ENCODE measurements at places on chromosomes 4 and X.

GRCh38 chr4:43457866-43458265, 565.4 kb downstream of the GRXCR1 start:
- no peak for DNase-seq

DNA sequence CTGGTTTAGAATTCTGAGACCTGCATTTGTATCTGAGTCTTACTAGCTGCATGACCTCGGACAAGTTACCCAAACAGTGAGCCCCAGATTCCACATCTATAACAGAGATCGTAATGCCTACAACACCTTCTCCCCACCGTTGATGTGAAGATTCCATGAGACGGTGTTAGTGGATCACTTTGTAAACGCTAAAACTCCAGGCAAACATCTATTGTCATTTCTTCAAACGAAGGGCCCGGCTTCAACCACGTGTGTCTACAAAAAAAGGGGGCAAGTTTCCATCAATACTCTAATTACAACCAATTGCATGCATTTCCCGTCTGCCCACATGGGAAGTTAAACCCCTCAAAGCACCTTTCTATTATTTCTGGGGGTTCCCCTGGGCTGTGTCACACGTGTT, 99.1 kb upstream of the ENPP6 start:
- no peak for DNase-seq

GRCh38 chrX:132821974-132822633, 136.3 kb downstream of the HS6ST2 start:
- no peak for DNase-seq

DNA sequence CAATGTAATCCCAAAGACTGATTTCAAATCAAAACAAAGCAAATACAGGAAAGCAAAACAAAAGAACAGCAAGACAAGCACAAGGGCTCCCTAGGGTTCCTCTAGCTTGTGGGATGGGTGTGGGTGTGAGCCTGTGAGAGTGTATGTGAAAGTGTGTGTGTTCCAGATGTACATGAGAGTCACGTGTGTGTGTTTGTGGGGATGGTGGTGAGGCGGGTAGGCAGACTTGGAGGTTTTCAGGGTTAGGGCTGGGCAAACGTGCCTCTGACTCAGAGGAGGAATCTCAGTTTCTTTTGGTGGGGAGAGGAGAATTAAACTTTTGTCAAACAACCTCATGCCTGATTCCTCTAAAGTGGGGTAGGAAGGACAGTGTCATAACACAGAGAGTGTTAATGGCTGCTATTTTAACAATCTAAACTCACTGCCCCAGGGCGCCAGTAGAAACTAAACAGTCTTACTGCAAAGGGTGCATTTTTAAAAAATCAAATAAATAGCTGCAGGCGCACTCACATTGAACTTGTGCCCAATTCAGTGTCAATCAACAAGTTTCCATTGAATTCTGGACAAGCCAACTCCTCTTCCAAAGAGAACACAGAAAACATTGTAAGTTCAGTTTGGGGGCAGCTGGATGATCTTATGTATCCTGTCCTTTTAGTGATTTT, 51.8 kb downstream of the CHRDL1 start:
- DNase-seq: no peak

- no peak for DNase-seq
These were observed 608.6 kb downstream of the KLHL13 start for GRCh38 chrX:117508021-117508420.

DNA sequence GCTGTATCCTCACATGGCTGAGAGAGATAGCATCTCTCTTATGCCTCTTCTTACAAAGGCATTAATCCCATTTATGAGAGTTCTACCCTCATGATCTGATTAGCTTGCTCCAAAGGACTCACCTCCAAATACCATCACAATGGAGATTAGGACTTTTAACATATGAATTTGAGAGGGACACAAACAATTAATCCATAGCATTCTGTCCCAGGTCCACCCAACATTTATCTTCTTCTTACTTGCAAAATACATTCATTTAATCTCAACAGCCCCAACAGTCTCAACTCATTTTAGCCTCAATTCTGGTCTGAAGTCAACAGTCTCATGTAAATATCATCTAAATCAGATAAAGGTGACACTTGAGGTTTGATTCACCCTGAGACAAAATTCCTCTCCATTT, 555.4 kb downstream of the RAB28 start:
- DNase-seq: no peak

GRCh38 chr4:3605491-3605890, 73.3 kb upstream of the LRPAP1 start:
- DNase-seq: no peak

GRCh38 chrX:53544936-53545335, 110.8 kb upstream of the HSD17B10 start:
- no peak for DNase-seq

GRCh38 chr4:113758372-113758771, 3.2 kb downstream of the CAMK2D start:
- no peak for DNase-seq

DNA sequence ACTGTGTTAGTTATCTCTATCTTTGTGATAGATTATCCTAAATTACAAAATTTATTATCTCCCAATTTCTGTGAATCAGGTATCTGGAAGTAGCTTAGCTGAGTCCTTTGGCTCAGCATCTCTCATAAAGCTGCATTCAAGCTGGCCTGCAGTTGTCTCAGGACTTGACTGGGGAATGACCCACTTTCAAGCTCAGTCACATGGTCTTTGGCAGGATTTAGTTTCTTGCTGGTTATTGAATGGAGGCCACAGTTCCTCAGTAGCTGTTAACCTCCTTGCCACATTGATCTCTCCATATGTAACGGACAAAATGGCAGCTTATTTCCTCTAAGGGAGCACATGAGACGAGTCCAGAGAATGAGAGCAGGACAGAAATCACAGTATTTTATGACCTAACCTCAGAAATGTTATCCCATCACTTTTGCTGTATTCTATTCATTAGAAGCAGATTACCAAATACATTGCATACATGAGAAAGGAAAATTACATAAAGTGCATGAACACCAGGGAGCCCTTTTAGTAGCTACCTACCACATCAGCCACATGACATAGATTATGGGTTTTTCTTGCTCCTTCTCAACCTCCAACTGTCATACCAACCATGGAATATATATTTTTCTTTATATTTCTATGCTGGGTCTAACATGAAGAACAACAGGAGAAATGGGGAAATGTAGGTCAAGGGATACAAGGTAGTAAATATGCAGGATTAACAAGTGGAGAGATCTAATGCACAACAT, 730.1 kb downstream of the CCSER1 start:
- no peak for DNase-seq

DNA sequence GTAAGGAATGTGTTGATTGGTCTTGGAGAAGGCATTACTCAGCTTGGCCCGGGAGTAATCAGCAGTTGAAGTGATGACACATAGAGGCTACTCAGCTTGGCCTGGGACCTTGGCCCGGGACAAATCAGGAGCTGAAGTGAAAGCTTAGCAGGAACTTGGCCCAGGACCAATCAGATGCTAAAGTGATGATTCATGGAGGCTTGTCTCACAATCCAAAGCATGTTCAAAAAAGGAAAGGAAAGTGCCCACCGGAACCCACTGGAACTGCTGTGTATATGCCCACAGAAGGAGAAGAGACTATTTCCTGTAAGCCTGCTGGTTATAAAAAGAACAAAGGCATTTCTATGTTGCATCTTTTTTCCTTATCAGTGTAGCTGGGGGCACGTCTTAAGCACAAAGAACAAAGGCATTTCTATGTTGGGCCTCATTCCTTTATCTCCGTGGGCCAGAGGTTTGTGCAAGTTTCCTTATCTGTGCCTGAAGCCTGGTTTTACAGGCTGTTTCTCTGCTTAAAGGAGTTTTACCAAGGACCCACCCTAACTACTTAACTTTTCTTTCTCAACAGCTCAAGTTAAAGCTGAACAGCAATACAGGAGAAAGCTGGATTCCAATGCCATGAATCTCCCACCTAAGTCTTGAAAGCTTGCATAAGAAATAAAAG, 1176.7 kb downstream of the NLGN4X start:
- no peak for DNase-seq

- no peak for DNase-seq
These were observed 2.7 kb downstream of the GAR1 start for GRCh38 chr4:109818268-109818667.

GRCh38 chr4:183057255-183057654, 41.8 kb upstream of the WWC2 start:
- no peak for DNase-seq

DNA sequence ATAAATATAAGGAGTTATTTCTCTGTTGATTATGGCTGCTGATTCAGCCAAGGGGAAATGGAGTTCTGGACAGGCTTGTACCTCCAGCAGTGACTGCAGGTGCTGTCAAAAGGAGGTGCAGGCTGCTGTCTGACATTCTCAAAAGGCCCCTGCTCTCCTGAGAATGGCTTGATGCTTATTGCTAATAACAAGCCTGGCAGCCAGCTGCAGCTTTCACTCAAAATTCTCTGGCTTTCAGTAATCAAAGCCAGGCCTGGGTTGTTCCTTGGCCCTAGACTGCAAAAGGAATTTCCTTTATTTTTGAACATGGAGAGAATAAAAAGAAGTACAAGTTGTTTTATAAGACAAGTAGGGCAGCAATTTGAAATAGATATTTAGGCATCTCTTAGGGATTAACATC, 575.9 kb downstream of the MID1IP1 start:
- DNase-seq: no peak

DNA sequence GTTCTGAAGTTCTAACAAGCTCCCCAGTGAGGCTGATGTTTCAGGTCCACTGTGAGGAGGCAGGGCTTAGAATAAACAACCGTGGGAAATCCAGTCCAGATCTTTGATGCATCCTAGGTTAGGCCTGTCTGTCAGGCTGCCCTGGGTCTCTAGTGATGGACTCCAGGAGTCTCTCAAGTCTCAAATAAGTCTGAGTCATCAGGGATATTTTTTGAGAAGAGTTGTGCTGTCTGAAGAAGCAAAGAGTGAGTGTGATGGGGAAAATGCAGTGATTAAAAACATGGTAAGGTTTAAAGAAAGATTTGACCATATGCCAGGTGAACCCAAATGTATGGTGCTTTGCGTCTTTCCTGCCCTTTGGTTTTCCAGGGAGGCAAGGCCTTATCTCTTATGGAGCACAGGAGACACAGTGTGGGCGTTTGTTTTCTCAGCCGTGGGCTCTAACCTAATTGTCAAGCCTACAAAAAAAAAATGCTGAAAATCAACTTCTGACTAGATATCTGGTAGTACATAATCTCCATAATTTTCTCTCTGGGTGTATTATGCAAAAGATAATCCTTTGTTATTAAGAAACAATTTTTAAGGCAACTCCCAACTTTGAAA, 100.7 kb downstream of the PTTG2 start:
- no peak for DNase-seq

- no peak for DNase-seq
These were observed 219.0 kb downstream of the KLHL4 start for GRCh38 chrX:87736576-87736975.
